Activated CD4-positive, alpha-beta memory T cell treated with anti-CD3 and anti-CD28 coated beads, Interleukin-2, amount 10 ng/mL, durations not matched to agents 7 days and 5 days (primary cell): ENCODE measurements at places on chromosomes 12 and 14. TPM values are rescaled to one million over a fixed set of nuclear protein-coding genes. Genes with fewer than 3 reads are reported as not detected.

DNA sequence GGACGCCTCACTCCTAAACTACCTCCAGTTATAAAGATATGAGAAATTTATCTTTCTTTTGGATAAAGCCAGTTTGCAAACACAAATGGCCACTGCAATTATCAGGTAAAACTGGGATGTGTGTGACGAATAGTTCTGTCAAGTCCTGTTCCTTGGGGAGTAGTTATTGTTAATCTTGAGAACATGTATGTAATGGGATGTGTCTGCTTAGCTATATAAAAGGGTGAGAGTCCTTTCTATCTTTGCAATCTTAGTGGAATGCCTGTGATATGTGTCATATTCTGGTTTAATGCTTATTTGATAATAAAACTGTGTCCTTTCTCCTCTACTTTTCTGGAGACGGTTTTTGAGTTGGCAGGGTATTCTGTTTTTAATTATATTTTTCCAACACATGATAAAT is 56.1 kb upstream of the PKP2 start:
- no peak for DNase-seq

DNA sequence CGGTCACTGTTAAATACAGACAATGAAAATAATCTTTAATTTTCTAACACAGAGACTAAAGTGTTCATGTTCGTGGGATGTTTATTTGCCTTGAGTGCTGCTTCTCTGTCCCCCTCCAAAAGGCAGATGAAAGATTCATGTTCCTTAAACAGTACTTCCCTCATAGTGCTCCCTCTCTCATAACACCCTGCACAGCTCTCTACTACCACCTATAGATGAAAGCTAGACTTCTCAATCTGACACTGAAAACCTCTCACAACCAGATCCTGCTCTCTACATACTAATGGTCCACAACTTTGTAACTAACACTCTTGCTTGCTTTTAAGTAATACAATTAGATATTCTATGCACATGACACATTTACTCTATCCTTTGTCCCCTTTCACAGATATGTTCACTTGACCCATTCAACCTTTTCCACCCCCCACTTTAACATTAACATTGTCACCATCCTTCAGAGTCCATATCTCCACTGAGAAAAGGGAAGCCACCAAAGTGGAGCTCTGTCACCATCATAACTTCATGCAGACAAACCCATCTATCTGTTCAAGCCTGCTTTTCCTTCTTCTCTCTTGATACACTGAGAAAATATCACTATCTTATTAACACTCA is 266.4 kb upstream of the USP15 start:
- no peak for DNase-seq

The LRP1-AS gene
- total RNA-seq: not detected

GRCh38 chr14:61940666-61941420 is 178.6 kb downstream of the SNAPC1 start:
- no peak for DNase-seq

The NGB gene
- total RNA-seq: not detected
